ENCODE measurements at places on chromosomes 7 and 10.

DNA sequence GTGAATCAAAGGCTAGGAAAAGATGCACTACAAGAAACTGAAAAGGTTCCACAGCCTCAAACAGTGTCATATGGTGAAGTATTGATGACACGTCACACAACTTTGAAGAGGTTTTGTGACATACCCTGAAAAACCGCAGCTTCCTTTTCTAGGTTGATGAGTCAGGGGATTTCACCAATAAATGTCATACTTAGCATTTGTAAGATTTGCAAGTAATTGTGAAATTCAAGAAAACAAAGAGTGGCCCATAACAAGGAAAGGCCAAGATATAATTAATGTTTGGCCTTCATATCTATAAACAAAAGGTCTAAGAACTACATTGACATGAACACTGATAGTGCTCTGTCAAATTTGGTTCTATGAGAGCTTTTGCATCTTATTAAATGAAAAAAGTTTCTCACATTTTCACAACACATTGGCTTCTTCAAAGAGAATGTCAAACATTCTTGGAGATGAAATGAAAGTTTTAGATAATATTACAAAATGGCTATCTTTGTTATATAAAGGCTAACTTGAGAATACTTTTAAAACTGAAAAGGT is 62.0 kb upstream of the NAMPT start:
- no peak for DNase-seq

- no peak for DNase-seq
Observed at GRCh38 chr7:79692015-79692414, 238.5 kb upstream of the MAGI2 start.

- DNase-seq: no peak
Observed at GRCh38 chr7:37287131-37287855, 161.4 kb downstream of the ELMO1 start.

- DNase-seq: no peak
Observed at GRCh38 chr7:70241536-70242175, 643.4 kb downstream of the AUTS2 start.

- DNase-seq: no peak
Observed at GRCh38 chr7:31747553-31747952, 60.5 kb downstream of the PPP1R17 start.

DNA sequence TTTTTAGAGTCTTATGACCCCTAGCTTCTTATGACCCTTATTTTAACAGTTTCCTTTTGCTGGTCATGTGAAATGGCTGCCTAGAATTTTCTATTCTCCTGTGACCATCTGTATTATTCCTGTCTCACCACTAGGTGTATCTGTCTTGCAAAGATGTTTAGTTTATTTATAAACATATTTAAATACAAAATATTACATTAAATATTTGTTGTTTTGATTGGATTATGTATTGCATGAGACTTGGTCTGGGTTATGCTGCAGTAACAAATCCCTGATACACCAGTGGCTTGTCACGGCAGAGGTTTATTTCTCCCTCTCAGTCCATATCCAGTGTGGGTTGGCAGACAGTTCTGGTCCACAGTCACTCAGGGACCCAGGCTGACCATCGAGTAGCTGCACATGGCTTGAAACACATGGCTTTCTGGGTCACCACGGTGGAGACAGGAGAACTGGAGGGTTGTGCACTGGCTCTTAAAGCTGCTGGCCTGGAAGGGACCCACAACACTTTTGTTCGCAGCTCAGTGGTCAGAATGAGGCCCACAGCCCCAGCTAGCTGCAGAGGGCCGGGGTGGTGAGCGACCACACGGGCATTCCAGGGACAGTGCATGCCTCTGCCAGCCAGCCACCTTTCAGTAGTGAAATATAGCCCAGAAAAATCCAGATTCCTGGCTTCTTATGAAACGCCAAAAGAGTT is 7.4 kb downstream of the RASSF4 start:
- no peak for DNase-seq

GRCh38 chr7:15798081-15798480 is 111.6 kb upstream of the MEOX2 start:
- DNase-seq: no peak

DNA sequence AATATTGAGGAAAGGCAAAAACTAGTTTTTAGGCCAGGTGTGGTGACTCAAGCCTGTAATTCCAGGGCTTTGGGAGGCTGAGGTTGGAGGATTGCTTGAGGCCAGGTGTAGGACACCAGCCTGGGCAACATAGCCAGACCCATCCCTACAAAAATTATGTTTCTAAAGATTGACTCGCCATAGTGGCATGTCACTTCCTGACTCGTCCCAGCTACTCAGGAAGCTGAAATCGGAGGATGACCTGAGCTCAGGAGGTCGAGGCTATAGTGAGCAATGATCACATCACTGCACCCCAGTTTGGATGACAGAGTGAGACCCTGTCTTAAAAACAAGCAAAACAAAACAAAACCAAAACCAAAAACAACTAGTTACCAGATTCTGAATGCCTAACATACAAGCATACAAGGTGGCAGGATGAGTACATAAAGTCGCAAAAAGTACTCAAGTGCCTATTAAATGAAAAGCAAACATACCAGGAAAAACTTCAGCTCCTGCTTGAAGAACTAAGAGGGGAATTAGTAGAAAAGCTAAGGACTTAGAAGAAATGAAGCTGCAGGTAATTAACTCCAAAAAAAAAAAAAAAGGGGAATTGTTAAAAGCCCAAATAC is 14.1 kb downstream of the ZNF398 start:
- no peak for DNase-seq

DNA sequence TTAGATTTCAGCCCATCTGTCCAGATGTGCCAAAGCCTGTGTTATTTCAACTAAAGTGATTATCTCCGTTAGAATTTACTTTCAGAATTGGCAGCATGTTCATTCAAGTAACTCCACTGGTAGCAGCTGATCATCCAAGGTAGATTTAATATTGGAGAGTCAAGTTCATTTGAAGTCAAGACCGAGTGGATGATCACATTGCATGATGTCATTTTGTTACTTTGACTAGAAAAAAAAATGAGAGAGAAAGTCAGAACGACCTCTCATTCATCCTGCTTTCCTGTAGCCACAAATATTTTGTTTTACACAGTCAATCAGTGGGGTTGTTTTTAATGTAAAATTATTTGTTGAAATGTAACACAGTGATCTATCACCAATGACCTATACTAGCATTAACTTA is 196.7 kb upstream of the PHYHIPL start:
- DNase-seq: no peak

DNA sequence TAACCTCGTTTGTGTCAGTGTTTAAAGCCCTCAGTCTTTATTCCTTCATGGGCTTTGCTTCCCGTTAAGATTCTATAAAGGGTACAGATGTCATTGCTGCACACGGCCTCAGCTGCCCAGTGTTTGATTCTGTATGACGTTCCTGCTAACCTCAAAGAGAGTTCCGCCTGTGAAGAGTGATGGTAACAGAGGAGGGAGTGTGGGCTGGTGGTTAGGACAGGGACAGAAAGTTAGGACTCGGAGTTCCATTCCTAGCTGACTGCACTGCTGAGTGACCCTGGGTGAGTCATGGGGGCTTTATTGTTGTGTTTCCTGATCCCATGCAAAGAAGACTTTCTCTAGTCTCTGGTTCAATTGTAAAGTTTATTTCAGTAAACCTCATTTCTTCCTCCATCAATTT is 227.1 kb downstream of the DYNC1I1 start:
- DNase-seq: no peak

- no peak for DNase-seq
Observed at GRCh38 chr7:22219036-22219435, 137.9 kb downstream of the RAPGEF5 start.

DNA sequence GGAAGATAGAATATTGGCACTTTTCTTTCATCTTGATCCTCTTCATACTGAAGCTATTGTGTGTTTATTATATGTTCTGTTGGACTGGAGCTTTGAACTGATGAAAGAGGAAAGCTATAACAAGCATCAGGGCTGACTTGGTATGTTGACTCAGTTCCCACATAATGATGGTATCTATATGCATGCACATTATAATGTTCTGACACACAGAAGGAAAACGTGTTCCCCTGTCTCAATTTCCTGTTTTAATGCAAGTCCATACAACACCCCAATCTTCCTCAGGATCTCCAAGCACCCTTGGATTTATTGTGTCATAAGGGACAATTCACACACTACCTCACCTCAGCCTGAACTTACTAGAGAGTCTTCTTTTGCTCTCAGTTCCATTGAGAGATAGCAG is 8.3 kb upstream of the WASL start:
- no peak for DNase-seq

- no peak for DNase-seq
Observed at GRCh38 chr10:117107238-117107637, 30.8 kb downstream of the VAX1 start.

- DNase-seq: no peak
Observed at GRCh38 chr7:86479144-86479543, 164.6 kb upstream of the GRM3 start.

DNA sequence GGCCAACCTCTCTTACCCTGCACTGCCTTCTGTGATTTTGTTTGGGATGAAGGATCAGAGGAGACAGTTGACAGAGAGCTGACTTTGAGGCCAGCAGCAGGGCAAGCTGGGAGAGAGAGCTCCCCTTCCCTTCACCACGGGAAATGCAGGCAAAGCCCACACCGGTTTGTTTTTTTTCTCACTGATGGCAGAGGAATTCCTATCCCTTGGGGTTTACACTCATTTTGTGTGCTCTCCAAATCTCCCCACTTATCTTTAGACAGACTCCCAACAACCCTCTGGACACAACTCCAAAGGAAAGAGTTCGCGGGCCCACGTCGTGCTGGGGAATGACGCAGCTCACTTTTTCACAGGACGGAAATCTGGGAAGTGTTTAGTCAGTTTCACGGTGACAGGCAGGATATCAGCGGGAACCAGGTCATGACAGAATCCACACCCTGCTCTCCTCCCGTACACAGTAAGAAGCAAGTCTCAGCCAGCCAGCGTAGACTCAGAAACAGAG is 68.3 kb upstream of the FAM171A1 start:
- no peak for DNase-seq

DNA sequence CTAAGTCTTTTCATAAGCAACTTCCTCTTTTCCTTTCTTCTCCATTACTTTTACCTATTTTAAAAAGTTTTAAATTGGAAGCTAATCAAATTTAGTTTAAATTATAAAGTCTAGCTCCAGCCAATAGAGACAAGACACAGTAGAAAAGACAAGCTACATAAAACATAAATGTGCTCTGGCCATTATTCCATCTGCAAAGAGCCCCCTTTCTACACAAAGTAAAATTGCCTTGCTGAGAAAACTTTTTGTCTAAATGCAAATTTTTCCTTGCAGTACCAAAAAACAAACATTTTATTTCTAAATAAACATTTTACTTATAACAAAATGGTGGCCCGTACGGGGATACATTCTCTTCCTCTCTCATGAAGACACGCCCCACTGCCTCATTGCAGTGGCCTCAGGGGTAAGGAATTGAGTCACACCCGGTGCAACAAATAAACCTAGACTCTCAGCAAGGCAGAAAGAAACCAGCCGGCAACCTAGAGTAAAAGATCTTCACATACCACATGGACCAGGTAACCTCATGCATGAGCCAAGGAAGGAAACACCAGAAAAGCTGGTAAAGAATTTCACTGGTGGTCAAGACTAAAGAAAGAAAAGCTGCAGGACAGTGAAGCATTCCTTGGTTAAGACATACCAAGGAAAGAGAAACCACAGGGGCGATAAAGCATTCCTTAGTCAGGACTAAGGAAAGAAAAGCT is 71.6 kb upstream of the ZNF746 start:
- no peak for DNase-seq

DNA sequence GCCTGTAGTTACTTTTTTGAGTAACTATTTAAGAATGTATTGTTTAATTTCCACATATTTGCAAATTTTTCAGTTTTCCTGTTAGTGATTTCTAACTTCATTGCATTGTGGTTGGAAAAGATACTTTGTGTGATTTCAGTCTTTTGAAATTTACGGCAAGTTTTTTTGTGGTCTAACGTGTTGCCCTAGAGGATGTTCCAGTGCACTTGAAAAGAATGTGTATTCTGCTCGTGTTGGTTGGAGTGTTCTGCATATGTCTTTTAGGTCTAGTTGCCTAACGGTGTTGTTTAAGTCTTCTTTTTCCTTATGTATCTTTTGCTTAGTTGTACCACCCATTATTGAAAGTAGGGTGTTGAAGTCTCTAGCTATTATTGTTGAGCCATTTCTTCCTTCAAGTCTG is 59.7 kb downstream of the LCOR start:
- DNase-seq: no peak

- DNase-seq: no peak
Observed at GRCh38 chr7:28191184-28191583, 10.6 kb upstream of the JAZF1 start.

DNA sequence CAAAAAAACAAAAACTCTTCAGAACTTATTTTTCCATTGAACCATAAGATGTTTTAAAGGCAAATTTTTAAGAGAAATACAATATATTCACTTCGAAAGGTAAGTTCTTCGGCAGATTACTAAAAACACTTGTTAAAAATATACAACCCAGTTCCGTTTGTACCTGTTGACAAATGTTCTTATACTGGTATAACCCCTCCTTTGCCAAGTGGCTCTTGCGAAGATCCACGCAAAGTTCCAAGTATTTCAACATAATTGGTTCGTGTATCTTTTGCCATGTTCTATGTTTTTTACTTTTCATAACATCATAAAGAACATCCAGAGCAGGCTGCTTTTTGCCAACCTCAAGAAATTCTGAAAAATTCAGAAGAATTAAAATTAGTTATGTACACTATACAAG is 7.0 kb downstream of the EIF3A start:
- no peak for DNase-seq

DNA sequence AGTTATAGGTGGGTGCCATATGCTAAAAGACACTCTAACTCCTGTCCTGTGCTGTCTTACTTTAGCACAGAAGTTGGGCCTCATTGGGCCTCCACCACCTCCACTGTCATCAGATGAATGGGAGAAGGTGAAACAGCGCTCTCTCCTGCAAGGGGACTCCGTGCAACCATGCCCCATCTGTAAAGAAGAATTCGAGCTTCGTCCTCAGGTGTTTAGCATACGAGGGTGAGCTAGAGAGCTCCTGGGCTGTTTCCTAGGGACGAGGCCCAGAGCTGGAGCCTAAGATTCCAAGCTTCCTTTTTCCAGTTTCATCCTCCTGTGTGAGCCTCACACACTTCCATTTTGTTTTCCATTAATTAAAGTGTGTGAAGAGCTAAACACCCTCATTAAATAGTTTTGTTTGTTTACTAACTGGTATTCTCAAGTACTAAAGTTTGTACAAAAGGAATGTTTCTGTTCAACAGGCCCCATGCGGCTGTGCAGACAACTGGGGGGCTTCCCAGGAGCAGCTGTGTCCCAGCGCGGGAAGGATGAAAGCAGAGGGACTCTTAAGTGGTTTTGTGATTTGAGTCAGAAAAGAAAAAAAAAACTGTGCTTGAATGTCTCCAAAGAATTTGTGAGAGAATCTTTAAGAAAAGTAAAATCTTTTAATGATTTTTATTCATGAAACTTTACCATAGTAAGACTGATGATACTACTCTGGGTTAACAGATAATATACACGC is 14.1 kb downstream of the RNF32 start:
- no peak for DNase-seq

- DNase-seq: no peak
Observed at GRCh38 chr7:140911746-140912145, 13.0 kb downstream of the BRAF start.

All from liver (tissue), 10 donors.